Calu3 (cell line): ENCODE measurements at places on chromosomes 5 and 9. TPM values are rescaled to one million over a fixed set of nuclear protein-coding genes. Genes with fewer than 3 reads are reported as not detected.
A peak's percentile ranks its signal among the peaks of the same experiment; 100 is the strongest.

DNA sequence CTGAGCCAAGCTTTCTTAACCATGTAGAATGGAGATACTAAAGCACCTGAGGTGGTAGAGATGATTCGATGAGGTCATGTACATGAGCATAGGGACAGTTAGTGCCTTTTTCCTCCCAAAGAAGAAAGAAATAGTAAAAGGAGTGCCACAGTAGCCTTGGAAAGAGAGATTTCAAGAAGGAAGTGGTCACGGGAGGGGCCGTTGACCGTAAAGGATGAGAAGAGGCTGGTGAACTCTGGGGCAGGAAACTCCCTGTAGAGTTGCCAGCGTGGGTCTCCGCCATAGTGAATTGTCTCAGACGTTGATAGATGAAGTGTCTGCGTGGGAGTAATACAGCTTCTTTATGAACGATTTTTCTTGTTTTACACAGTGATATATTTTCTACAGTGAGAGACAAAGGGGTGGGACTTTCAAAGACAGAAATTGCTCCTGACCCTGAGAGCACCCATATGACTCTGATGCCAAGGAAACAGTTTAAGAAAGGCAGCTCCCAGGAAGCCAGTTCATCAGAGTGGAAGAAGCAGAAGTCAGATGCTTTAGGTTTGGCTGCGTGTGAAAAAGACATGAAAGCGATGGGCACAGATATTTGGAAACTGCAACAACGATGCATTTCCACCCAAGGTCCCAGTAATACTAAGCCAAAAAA lies 41.3 kb downstream of the UGCG start:
- H3K36me3 ChIP-seq: peaks cover 51% of the 10 kb centered on the region
- no peak for DNase-seq
- H3K27ac ChIP-seq: peak overlapping the region; percentile 87
- no peaks in the 10 kb centered on the region for H3K27me3 ChIP-seq

GRCh38 chr5:76271836-76272235 lies 131.2 kb upstream of the IQGAP2 start:
- no peak overlapping the region for H3K27ac ChIP-seq
- no peak for DNase-seq
- H3K27me3 ChIP-seq: peaks cover 9% of the 10 kb centered on the region
- no peak overlapping the region for H3K4me3 ChIP-seq
- H3K36me3 ChIP-seq: no peaks in the 10 kb centered on the region
- peaks cover 40% of the 10 kb centered on the region for H3K4me1 ChIP-seq

- H3K36me3 ChIP-seq: peaks cover 12% of the 10 kb centered on the region
- H3K27ac ChIP-seq: no peak overlapping the region
- H3K4me3 ChIP-seq: peak overlapping the region; percentile 79
These were observed 140.8 kb downstream of the TSSK1B start for GRCh38 chr5:113293975-113294310.

- no peak for DNase-seq
- no peak overlapping the region for H3K27ac ChIP-seq
- H3K27me3 ChIP-seq: no peaks in the 10 kb centered on the region
- H3K4me1 ChIP-seq: no peaks in the 10 kb centered on the region
- H3K4me3 ChIP-seq: no peak overlapping the region
These were observed 7.7 kb downstream of the RALGDS start for GRCh38 chr9:133113163-133113948.

Gene SPINK7
- total RNA-seq: not detected in 2 replicates

GRCh38 chr5:1732238-1732941 lies 67.2 kb downstream of the MRPL36 start:
- no peaks in the 10 kb centered on the region for H3K4me1 ChIP-seq
- no peak overlapping the region for H3K4me3 ChIP-seq
- DNase-seq: no peak
- no peaks in the 10 kb centered on the region for H3K36me3 ChIP-seq
- peaks cover 74% of the 10 kb centered on the region for H3K27me3 ChIP-seq
- no peak overlapping the region for H3K27ac ChIP-seq

DNA sequence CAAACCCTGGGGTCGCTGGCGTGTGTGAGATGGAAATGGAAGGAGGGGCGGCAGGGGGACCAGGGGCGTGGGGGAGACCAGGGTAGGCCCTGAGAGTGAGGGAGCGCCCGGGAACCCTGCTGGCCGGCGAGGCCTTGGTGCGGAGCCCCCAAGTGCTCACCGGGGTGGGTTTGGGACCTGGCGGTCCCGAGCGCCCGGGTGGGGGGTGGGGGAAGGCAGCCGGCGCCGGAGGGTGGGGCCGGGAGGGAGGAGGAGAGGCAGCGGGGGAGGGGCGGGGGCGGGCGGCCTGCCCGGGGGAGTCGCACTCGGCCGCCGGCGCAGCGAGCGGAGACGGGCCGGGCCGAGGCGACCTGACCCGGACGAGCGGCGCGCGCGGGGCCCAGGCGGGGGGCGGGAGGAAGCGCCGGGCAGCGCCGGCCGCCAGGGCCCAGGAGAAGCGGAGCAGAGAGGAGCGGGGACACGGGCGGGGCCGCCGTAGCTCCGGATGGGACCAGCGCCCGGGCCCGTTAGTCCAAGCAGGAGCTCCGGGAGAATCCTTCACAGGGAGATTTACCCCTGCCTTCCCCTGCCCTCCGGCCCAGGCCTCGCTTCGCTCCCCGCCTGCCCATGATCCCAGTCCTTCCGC lies at the start of gene NPR2:
Gene NPR2, plus strand, starts transcription at position 295 of the 625 bp plus-strand sequence. CDS start 818 bp downstream, outside the sequence.
- peaks cover 18% of the 10 kb centered on the region for H3K4me1 ChIP-seq
- peaks cover 6% of the 10 kb centered on the region for H3K36me3 ChIP-seq
- no peak within 1 kb of the TSS for H3K4me3 ChIP-seq
- DNase-seq: no peak
- no peak within 1 kb of the TSS for H3K27ac ChIP-seq
- no peaks in the 10 kb centered on the region for H3K27me3 ChIP-seq

Gene C5orf63
- 11.0 and 13.2 TPM in 2 replicates for total RNA-seq

GRCh38 chr9:68802525-68803015 lies 97.5 kb downstream of the PIP5K1B start:
- no peaks in the 10 kb centered on the region for H3K36me3 ChIP-seq
- DNase-seq: no peak
- no peaks in the 10 kb centered on the region for H3K27me3 ChIP-seq
- H3K4me3 ChIP-seq: no peak overlapping the region

Gene CHSY3
- total RNA-seq: 1.1 and 1.5 TPM in 2 replicates

DNA sequence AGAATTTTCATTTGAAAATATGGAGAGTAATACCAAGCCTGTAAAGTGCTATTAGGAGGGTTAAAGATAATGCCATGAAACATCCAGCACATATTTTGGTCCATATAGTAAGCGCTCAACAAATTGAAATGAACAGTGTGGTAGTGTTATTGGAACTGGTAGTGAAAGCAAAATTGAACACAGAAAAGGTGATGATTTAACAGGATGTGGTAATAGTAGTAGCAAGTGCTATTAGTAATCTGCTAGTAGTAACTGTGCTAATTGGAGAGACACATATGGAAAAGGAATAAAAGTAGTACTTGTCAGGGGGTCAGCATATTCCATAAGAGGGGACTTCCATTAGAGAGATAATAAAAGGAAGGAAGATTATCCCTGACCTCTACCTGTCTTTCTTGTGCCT lies 187.3 kb downstream of the HTR1A start:
- H3K27me3 ChIP-seq: no peaks in the 10 kb centered on the region
- no peaks in the 10 kb centered on the region for H3K36me3 ChIP-seq
- no peak overlapping the region for H3K4me3 ChIP-seq

DNA sequence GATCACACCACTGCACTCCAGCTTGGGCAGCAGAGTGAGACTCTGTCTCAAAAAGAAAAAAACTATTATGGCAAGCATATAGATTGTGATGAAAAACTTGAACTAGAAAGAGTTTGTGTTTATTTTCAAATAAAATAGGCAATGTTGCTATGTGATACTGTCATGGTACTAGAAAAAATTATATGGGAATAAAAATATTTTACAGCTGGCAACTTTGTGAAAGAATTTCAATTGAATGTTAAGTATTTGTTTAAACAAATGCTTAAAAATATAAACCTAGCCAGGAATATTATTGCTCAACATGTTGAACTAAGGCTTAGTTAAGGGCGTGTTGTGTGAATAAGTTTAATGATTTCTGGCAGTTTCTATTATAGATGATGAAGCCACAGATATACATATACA lies 31.7 kb downstream of the HSDL2 start:
- no peak overlapping the region for H3K4me3 ChIP-seq
- H3K27ac ChIP-seq: no peak overlapping the region
- H3K36me3 ChIP-seq: no peaks in the 10 kb centered on the region
- H3K27me3 ChIP-seq: no peaks in the 10 kb centered on the region

DNA sequence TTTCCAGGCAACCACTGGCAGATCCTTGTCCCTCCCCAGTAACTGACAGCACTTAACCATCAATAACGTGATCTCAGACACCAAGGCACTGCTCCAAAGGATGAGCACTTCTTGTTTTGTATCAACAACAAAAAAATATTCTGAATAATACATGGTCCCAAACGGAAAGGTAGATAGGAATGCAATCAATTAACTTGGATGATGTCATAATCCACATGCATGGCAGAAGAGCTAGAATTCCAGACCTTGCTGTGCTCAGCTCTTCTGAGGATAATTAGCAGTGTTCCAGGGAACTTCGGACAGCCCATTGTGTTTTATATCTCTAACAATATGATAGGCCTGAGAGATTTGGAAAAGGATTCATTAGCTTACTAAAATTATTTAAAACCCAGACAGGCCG lies 288.4 kb upstream of the PCSK5 start:
- H3K27me3 ChIP-seq: peaks cover 52% of the 10 kb centered on the region
- H3K4me1 ChIP-seq: no peaks in the 10 kb centered on the region
- H3K36me3 ChIP-seq: no peaks in the 10 kb centered on the region
- no peak overlapping the region for H3K4me3 ChIP-seq
- no peak for DNase-seq

Gene SLC1A1
- 71.6 and 81.4 TPM in 2 replicates for total RNA-seq

GRCh38 chr9:3035579-3036332 lies 191.9 kb upstream of the PUM3 start:
- no peak overlapping the region for H3K4me3 ChIP-seq
- H3K27me3 ChIP-seq: no peaks in the 10 kb centered on the region
- no peak overlapping the region for H3K27ac ChIP-seq
- no peak for DNase-seq
- H3K36me3 ChIP-seq: no peaks in the 10 kb centered on the region

- no peaks in the 10 kb centered on the region for H3K36me3 ChIP-seq
- no peak for DNase-seq
- H3K4me1 ChIP-seq: no peaks in the 10 kb centered on the region
- H3K27ac ChIP-seq: no peak overlapping the region
These were observed 27.5 kb downstream of the ERP44 start for GRCh38 chr9:100071271-100071670.

Gene OR13F1
- not detected in 2 replicates for total RNA-seq

DNA sequence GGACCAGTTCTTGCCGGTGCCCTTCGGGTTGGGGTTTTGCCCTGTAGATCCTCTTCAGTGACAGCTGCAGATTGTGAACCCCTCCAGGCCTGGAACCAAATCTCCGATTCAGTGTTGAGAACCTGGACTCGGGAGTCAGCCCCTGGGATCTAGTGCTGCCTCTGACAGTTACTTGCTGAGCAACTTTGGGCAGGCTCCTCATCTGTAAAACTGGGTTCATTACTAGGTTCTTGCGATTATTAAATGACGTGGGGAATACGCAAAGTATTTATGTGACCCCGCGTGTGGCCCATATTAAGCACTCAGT lies 600 bp downstream of the ERCC6L2 start:
- no peaks in the 10 kb centered on the region for H3K4me1 ChIP-seq
- H3K27ac ChIP-seq: no peak overlapping the region
- H3K4me3 ChIP-seq: no peak overlapping the region

DNA sequence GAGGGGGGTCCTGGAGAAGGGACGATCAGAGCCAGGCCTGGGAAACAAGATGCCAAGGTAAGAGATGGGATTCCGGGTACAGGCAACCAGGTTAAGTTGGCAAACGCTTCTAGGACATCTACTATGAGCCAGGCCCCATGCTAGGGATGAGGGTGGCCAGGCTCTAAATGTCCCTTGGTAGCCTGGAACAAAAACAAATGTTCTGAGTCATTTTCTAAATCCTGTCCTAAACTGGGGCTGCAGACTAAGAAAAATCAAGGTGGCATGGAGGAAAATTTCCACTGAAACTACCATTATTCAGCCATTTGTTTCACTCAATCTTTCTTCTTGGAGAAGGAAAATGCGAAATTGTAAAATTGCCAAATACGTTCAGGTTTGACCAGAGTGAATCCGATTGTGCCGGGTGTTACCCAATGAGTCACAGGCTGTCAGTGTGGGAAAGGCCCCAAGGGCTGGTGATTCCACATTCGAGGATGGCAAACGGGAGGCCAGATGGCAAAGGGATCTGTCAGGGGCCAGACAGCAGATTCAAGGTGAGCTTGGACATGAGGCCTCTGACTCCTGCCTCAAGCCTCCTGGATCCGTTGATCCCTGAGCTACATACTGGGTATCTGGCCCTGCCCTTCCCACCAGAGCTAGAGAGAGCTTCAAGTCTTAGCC lies 57.6 kb downstream of the PAX5 start:
- no peak overlapping the region for H3K27ac ChIP-seq
- H3K4me1 ChIP-seq: no peaks in the 10 kb centered on the region
- H3K36me3 ChIP-seq: no peaks in the 10 kb centered on the region
- no peak for DNase-seq

DNA sequence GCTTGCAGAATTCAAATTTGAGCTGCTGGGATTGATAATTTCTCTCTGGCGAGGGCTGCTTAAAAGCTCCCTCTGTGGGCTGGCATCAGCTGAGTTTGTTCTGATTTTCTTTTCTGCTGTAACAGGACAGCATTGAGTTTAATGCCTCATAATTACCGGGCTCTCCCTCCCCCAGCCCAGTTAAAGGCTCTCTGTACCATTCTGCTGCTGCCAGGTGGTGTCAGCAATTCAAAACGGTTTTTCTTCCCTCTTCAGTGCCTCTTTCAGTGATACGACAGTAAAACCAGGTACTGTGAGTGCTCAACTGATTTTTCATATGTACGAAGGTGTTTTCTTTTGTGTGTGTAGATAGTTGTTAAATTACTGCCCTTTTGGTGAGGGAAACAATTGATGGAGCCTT lies 509.3 kb upstream of the CTNND2 start:
- no peaks in the 10 kb centered on the region for H3K36me3 ChIP-seq
- H3K4me1 ChIP-seq: no peaks in the 10 kb centered on the region
- DNase-seq: no peak
- H3K4me3 ChIP-seq: no peak overlapping the region

DNA sequence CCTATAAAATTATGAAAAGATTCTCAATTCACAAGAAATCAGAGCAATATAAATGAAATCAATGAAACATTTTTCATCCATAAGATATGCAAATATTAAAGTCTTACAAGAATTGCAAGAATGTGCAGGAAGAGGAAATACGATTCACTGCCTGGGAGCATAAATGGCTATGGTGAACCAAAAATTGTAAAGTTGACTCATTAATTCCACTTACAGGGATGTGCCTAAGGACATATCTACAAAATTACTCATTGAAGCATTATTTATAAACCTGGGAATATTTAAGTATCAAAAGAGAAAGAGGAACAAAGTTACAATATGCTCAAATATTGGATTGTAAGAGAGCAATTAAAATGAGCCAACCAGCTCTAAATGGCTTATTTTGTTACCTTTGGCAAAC lies 6.9 kb upstream of the NIPSNAP3A start:
- DNase-seq: no peak
- no peak overlapping the region for H3K4me3 ChIP-seq
- H3K4me1 ChIP-seq: no peaks in the 10 kb centered on the region
- H3K27ac ChIP-seq: peak overlapping the region; percentile 54

- no peaks in the 10 kb centered on the region for H3K4me1 ChIP-seq
- DNase-seq: no peak
- no peak overlapping the region for H3K4me3 ChIP-seq
- H3K27me3 ChIP-seq: no peaks in the 10 kb centered on the region
- H3K27ac ChIP-seq: no peak overlapping the region
- H3K36me3 ChIP-seq: no peaks in the 10 kb centered on the region
These were observed 68.4 kb upstream of the IZUMO3 start for GRCh38 chr9:24614070-24614469.

GRCh38 chr5:124746916-124747790 lies 714 bp upstream of the ZNF608 start:
- H3K4me1 ChIP-seq: peaks cover 26% of the 10 kb centered on the region
- peaks cover 37% of the 10 kb centered on the region for H3K36me3 ChIP-seq
- peak overlapping the region; percentile 96 for H3K27ac ChIP-seq
- H3K27me3 ChIP-seq: no peaks in the 10 kb centered on the region
